ENCODE measurements at places on chromosomes 1 and 21.

GRCh38 chr1:7457811-7458210 is 313.3 kb upstream of the VAMP3 start:
- no peak for DNase-seq

DNA sequence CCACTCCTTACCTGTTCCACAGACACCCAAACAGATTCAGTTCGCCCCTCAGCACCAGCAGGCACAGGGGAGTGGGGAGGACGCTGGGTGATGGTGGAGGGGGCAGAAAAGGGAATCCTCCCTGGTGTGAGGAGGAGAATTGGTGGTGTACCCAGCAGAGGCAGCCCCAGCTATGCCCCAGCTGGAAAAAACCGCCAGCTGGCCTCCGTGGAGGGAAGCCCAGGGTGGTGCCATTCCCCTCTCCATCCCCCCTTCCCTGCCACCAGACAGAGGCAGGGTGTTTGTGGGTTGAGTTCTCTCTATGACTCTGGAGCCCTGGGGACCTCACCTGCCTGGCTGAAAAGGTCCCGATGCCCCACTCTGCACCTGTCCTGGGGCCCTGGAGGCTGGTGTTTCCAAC is 27.9 kb downstream of the OPTC start:
- DNase-seq = no peak

GRCh38 chr1:46130121-46130520 is 2.3 kb downstream of the PIK3R3 start:
- no peak for DNase-seq

DNA sequence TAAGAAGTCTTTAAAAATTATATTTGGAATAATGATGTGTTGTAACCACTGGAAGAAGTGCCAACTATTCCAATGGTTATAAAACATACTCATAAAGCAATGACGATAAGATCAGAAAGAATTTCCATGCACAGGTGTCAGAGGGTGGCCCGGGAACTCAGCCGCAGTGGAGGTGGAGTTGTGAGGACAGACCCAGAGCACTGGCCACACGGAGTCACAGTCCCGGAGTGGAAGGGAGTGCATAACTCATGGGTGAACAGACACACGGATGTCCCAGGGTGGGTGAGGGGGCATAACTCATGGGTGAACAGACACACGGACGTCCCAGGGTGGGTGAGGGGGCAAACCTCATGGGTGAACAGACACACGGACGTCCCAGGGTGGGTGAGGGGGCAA is 2.5 kb downstream of the KRTAP10-4 start:
- no peak for DNase-seq

GRCh38 chr1:78090472-78091133 is 44.8 kb downstream of the GIPC2 start:
- DNase-seq = no peak

DNA sequence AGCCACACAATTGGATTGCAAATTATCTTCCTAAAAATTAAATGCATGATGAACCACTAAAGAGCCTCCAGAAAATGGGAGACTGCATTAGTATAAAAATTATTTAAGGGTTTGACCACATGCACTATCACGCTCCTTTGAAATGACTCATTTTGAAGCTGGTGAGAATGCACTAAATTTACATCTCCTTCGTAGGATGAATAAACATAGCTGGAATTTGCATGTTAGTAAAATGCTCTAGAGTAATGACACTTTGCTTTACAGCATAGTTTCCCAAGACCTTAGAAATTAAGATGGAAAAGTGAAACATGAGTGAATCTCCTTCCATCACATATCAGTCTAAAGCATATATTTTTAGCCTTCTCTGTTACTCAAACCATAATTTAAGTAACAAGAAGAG is 2.4 kb downstream of the PLPPR4 start:
- DNase-seq = no peak
